ENCODE measurements at places on chromosomes 5 and 9.

GRCh38 chr9:4333231-4333740, 33.4 kb upstream of the GLIS3 start:
- no peak for DNase-seq

- no peak for DNase-seq
Measured at GRCh38 chr9:120985819-120986222, 59.2 kb upstream of the TRAF1 start.

DNA sequence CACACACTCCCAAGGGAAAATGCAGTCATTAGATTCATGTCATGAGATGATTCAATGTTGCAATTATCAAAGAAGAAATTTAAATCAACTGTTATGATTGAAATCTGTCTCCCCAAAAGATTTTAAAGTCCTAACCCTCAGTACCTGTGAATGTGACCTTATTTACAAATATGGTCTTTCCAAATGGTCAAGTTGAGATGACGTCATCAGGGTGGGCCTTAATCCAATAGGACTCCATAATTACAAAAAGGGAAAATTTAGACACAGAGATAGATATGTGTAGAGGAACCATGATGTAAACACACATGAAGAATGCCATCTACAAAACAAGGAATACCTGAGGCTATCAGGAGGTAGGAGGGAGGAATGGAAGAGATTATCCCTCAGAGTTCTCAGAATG, 221.1 kb downstream of the ISL1 start:
- no peak for DNase-seq

GRCh38 chr5:85656050-85656449, 961.7 kb upstream of the COX7C start:
- no peak for DNase-seq

- DNase-seq, result no peak
Measured at GRCh38 chr5:158463938-158464337, 605.0 kb upstream of the CLINT1 start.

- DNase-seq, result no peak
Measured at GRCh38 chr5:78574131-78574673, 74.4 kb downstream of the LHFPL2 start.

DNA sequence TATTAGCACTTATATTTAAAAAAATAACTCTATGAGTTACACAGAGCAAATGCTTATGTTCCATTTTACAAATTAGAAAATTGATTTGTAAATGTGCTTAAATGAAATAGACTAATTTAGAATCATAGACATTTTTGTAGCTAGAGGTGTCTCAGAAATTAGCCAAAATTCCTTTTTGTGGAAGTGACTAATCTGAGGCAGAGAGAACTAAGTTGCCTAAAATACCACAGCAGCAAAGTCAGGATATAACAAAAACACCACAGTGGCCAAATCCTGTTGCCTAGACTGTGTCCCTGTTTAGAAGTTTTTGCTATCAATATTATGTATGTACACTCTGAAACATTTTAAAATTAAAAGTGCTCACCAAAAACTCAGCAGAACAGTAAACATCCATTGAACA, 18.7 kb downstream of the ADAMTSL1 start:
- DNase-seq, result no peak

DNA sequence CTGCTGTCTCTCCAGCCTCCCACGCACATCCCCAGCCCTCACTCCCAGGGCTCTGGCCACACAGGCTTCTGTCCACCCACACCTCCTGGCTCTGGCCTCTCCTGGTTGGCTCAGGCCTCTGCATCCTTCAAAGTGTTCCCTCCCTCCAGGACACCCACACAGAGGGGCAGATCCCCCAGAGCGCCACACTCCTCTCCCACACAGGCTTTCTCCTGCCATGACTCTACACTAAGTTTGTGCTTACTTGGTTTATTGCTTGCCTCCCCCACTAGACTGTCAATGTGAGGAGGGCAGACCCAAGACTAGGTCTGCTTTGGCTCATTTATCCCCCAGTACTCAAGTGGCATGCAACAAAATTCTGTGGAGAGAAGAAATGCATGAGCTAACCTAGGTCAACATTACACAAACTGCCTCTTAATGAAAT, 67.0 kb upstream of the SPOCK1 start:
- no peak for DNase-seq

DNA sequence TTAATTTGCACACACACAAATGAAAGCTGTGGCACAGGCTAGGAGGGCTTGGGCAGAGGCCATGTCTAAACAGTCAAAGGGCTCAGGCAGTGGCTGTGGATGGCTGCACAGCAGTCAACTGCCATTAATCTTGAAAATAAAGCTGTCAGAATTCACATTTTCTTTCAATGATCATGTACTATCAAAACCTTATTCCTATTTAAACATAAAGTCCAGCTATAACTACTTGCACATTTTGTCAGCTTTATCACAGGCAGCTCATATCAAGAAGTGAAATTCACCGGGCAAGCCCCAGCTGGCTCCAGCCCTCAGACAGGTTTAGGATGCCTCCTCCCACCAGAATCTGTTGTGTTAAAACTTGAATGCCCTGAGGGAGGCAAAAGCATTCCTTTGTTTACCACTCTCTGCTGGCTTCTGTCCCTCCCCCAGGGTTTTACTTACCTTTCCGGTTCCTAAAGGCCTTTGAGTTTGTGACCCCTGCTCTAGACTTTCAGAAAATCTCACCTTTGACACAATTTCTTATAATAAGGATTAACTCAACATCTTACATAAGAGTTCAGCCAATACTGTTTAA, 54.9 kb upstream of the GRAMD2B start:
- DNase-seq, result no peak
